Fibroblast of skin of scalp (primary cell): ENCODE measurements at places on chromosomes 3 and 15.

GRCh38 chr3:11784971-11785377 is 61.7 kb downstream of the TAMM41 start:
- DNase-seq, result no peak

- no peak for DNase-seq
Measured at GRCh38 chr3:178088963-178089362, 447.3 kb upstream of the KCNMB2 start.

- DNase-seq, result no peak
Measured at GRCh38 chr15:27782125-27782524, 317.0 kb downstream of the OCA2 start.

- DNase-seq, result no peak
Measured at GRCh38 chr15:101378171-101378755, 83.2 kb upstream of the SNRPA1 start.

GRCh38 chr15:99390667-99391066 is 139.4 kb downstream of the LRRC28 start:
- DNase-seq, result no peak

DNA sequence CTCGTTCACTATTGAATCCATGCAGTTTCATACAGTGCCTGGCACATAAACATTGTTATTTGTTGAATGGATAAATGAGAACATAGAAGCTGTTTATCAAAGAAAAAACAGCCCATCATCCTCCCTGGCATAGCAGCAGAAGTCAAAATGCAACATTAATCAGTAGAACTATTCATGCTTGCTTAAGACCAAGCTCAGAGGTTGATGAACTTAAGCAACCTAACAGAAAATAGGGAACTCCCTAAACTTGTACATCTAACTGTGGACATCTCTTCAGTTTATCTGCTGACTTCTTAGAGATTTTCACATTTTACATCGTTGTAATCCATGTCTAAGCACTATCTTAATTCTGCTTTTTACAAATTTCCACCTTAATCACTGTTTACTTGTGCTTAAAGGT is 29.2 kb downstream of the SENP8 start:
- no peak for DNase-seq

DNA sequence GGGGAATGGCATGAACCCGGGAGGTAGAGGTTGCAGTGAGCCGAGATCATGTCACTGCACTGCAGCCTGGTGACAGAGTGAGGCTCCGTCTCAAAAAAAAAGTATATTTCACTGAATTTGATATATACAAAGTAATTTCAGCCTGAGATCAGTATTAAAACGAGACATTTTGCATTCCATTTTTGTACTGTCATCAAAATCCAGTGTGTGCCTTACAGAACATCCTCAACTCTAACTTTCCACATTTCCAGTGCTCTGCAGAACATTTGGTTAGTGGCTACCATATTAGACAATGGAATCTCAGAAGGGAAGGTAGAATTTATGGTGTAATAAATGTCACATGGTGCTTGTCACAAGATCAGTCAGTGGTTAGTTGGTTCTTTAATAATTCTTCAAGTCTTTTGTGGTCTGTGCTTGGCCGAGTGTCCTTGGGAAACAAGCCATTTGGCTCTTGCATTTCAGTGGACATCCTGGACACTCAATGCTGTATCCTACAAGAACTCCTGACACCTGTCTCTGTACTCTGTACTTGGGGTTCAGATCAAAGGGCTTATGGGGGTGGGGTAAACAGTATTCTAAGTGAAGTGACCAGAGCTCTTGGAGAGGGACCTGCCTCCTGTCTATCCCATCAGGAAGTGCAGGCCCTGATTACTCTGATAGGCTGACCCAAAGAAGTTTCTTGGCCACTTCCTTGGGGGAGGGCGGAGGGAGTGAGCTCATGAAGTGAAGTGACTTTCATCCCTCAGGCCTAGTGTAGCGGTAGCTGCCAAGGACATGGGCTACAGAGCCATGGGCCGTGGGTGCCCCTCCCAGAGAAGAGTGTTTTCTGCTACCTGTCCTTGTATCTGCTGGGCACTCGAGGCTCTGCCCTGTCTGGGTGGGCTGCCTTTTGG is 3.7 kb downstream of the ACVR2B start:
- no peak for DNase-seq

GRCh38 chr3:170437176-170437575 is 18.5 kb downstream of the CLDN11 start:
- no peak for DNase-seq

GRCh38 chr15:72203507-72203837 is 5.9 kb upstream of the GRAMD2A start:
- peak; percentile 66 for DNase-seq

GRCh38 chr15:42139596-42139995 is 16.8 kb downstream of the PLA2G4F start:
- DNase-seq, result no peak

- DNase-seq, result no peak
Measured at GRCh38 chr3:169930843-169931242, 19.5 kb downstream of the SAMD7 start.
